ENCODE measurements at places on chromosomes 4 and X. TPM values are rescaled to one million over a fixed set of nuclear protein-coding genes. Genes with fewer than 3 reads are reported as not detected.

The RAB9B gene
- total RNA-seq, result 0.48 TPM

The NDP gene
- total RNA-seq, result not detected

The S100P gene
- 7.2 TPM for total RNA-seq

The FGFR3 gene
- 0.27 TPM for total RNA-seq

The RAB40AL gene
- total RNA-seq, result 0.25 TPM

The XAGE1A gene
- not detected for total RNA-seq

The WDR17 gene
- total RNA-seq, result 0.87 TPM

The ZCCHC18 gene
- total RNA-seq, result 0.64 TPM

The ART3 gene
- total RNA-seq, result not detected

The ZBTB33 gene
- total RNA-seq, result 18.0 TPM

The LAMTOR3 gene
- 28.9 TPM for total RNA-seq

The CT45A1 gene
- not detected for total RNA-seq

The DUX4 gene
- not detected for total RNA-seq

The MAGEB6B gene
- total RNA-seq, result not detected

The CHRNA9 gene
- total RNA-seq, result not detected

The POLN gene
- 3.3 TPM for total RNA-seq

The WAS gene
- total RNA-seq, result 165 TPM

The SSX2 gene
- total RNA-seq, result not detected

The ITGB1BP2 gene
- total RNA-seq, result 4.4 TPM
